ENCODE measurements at places on chromosomes 4 and X.

DNA sequence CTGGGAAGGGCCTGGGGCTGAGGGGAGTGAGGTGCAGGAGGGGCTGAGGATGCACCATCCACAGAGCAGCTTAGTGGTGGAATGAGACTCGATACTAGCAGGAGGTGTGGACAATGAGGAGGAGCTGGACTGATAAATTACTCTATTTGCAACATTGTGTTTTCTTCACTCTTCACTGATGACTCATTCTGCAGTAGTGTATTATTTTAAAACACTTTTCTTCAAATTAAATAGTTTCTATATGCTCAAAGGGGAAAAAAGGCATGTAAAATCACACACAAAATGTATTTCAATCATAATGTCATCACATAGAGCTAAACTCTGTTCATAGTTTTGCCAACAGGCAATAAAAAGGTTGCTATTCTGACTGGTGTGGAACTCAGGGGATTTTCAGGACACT lies 467.0 kb upstream of the CTSO start:
- DNase-seq: no peak

- DNase-seq: no peak
Measured at GRCh38 chrX:39293203-39293602, 491.9 kb downstream of the MID1IP1 start.

- DNase-seq: no peak
Measured at GRCh38 chr4:136400829-136401228, 1131.5 kb downstream of the PCDH18 start.

DNA sequence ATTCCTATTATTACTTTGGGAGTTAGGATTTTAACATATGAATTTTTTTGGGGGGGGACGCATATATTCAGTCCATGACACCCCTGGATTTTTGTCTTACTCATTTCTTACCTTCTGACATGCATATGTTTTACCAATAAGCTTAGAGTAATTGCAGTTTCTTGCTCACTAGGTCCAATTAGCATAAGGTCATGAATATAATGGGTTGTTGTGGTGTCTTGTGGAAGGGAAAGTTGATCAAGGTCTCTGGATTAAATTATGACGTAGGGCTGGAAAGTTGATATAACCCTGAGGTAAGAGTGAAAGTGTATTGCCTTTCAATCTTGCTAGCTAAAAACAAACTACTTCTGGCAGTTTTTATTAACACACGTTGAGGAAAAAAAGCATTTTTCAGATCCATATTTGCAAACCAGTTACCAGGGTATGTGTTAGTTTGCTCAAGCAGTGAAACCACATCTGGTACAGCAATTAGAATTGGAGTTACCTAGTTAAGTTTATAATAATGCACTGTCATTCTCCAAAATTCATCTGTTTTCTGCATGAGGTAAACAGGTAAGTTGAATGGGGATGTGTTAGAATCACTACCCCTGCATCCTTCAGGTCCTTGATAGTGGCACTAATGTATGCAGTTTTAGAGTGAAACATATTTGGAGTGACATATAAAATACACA lies 32.0 kb downstream of the STIM2 start:
- DNase-seq: no peak

GRCh38 chr4:42078184-42078801 lies 74.2 kb downstream of the BEND4 start:
- DNase-seq: peak; percentile 13

DNA sequence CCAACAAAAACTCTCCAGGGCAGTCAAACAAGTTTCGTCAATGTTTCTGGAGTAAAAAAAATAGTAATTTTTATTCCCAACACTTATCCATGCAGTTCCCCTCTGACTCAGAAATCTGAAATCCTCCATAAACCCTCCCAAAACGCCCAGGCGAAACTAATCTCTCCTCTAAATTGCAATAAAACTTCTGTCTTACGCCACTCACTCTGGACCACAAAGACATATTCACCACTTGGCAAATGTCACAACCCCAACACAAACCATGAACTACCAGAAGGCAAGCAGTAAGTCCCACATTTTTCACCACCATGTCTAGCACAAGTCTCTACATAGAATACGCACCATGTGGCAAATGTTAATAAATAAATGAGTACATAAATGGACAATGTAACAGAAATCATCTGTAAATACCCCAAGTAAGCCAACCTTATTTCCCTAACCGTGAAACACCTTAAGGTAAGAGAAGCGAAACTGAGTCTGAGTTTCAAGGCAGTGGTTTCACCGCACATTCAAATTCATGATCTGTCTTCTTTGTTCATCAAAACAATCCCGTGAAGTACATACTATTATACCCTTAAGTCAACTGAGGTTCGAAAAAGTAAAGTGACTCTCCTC lies 1.6 kb downstream of the PAPSS1 start:
- DNase-seq: peak; percentile 5
